ENCODE measurements at places on chromosomes 5 and 9.

DNA sequence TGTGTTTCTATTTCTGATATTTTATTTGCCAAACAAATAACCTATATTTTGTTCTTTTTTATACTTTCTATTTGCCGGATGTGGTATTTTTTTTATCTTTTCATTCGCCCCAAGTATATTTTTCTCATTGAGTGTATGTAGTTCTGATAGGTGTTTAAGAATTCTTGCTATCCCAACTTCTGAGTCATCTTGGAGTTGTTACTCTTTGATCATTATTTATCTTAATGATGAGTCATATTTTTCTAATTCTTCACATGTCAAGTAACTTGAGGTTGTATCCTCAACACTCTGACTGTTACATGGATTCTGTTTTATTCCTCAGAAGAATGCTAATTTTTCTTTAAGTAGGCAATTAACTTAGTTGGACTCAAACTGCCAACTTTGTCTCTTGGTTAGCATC is 498.1 kb downstream of the TLE1 start:
- DNase-seq: no peak

DNA sequence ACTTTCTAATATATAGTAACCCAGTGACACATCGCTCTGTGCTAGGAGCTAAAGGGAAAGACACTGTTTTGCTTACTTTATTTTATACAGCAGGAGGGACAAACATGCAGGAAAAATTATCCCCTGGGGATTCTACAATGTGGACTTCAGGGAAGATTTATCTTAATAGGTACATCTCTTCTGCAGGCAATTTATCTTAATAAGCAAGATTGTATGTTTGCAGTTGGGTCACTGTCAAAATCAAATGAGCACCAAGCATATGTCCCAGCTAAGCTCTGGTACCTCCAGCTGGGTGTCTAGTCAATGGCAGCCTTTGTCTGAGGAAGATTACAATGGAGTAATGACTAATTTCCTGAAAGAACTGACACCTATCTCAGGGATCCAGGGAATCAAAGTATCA is 309.9 kb upstream of the PANK3 start:
- DNase-seq: no peak

DNA sequence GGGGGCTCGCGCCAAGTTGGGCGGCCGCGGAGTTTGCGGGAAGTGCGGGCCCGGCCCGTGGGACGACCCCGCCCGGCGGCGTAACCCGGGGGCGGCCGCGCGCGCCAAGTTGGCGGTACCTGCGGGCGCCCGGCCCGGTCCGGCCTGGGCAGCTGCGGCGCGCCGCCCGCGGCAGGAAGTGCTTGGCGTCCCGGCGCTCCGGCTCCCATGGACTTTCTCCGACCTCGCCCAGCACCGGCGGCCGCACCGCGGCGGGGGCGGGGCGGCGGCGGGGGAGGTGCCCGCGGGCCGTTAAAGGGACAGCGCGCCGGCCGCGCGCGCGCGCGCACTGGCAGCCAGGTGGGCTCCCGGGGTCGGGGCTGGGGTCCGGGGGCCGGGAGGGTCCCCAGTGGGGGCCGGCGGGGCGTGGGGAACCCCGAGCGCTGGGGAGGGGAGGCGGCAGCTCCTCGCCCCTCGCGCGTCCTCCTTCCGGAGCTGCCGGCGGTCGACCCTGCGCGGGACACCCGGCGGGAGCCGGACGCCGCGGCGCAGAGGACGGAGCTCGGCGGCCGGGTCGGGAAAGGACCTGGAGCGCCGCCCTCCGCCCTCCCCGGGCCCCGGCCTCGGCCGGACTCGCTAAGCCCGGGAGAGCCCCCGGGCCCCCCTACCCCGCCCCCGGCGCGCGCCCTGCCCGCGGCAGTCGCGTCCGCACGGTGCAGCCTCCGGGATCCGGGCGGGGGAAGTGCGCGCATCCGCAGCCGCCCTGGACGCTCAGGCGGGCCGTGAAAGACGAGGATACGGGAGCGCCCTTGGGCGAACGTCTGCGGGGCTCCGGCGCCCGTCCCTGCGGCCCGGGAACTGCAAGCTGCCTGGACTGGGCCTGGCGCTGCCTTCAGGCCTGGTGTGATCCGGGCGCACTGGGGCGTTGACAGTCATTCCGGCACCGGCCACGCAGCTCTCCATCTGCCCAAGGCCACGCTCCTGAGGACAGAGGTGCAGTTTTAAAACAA is at the start of gene NACC2:
Gene NACC2, minus strand, starts transcription at position 220 of the 989 bp plus-strand sequence. CDS start 44,768 bp downstream, outside the sequence.
- DNase-seq: peak; percentile 44

GRCh38 chr5:9951865-9952516 is 297.7 kb downstream of the ATPSCKMT start:
- DNase-seq: no peak

- peak; percentile 30 for DNase-seq
Observed at GRCh38 chr5:138974227-138975063, 99.3 kb upstream of the LRRTM2 start.

- peak; percentile 68 for DNase-seq
Observed at GRCh38 chr5:10863763-10864383, 102.8 kb upstream of the DAP start.

GRCh38 chr5:136141561-136141960 is 8.9 kb downstream of the SMAD5 start:
- no peak for DNase-seq

GRCh38 chr9:97928986-97929604 is 6.8 kb upstream of the TRMO start:
- no peak for DNase-seq

DNA sequence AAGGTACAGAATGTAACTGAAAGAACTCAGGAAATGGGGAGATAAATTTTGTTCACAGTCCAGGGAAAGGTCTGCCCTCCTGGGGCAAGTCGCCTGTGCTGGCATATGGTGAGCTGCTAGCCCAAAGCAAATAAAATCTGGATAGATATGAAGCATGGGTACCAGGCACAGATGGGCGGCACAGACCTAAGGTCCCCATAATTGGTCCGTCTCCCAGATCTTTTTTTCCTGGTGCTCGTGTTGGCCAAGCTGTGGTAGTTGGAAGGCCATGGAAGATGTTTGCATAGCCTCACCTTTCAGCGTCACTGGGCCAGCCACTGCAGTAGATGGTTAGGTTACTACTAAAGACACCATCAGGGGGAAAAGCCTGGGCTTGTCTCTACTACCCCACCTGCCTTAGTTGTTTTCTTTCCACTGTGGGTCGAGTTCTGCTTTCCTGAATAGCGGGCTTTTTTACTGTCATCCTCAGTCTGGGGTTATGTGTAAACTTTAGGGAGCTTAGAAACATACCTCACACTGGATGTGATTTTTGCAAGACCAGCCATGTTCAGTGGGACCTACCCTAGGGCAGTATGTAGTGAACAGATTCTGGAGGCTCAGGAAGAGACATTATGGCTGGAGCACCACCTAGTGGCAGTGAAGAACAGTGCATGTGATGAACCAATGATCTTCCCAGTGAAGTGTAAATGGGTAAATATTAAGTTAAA is 24.2 kb upstream of the GLRX start:
- DNase-seq: peak; percentile 75

- peak; percentile 39 for DNase-seq
Observed at GRCh38 chr9:34675048-34675714, 12.7 kb upstream of the CCL27 start.

- DNase-seq: peak; percentile 16
Observed at GRCh38 chr9:103798620-103799019, 295.5 kb upstream of the SMC2 start.

DNA sequence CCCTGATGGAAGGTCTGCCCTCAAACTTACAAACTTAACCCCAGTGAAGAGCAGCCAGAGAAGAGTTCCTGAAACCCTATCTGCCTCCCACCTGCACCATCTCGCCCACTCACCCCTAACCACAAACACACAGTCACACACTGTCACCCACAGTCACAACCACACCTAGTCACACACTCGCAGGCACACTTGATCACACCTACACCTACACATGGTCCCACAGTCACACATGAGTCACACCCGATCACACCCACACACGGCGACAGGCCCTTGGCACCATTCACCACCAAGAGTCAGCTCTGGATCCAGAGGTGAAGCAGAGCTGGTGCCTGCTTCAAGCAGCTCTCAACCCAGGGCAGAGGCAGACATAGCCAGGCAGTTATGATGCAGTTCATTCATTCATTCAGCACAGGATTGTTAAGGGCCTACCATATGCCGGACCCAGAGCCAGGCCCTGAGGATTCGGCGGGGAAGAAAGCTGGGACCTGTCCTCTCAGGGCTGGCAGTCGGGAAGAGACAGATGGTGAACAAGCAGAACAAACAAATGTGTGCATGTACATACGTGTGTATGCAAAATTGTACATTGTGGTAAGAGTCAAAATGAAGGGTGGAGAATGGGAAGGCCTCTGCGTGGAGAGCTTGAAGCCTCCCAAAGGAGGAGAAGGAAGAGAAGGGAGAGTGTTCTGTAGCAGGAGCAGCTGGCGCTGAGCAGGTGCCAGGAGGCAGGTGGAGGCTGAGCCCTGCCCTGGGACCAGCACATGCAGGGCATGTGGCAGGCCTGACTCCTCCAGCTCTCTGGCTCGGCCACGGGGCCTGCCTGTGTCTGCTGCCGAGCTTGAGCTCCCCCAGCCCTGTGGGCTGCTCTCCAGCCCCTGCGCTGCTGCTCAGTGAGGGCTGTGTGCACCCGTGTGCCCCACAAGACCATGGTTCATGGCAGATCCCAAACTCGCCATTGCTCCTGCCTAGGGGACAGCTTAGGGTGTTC is 6.4 kb downstream of the TSPAN17 start:
- peak; percentile 47 for DNase-seq

DNA sequence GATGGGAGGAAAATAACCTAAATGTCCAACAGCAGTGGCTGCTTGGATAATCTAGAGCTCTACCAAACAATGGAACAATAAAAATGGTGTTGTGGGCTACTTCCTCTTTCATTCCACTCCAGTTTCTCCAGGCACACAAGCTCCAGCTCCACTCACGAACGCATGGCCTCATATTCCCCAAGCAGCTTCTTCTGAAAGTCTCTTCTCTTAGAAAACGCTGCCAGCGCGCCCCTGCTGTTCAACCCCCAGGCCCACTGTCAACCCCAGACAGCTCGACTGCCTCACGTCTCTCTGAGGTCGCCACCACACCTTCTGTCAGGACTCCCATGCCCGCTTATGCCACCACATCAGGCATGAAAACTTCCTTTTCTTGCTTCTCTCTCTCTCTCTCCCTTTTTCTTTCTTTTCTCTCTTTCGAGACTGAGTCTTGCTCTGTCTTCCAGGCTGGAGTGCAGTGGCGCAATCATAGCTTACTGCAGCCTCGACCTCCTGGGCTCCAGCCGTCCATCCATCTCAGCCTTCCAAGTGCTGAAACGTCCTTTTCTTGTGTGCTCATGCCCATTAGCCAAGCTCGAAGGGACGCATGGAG is 16.2 kb downstream of the OR2V2 start:
- DNase-seq: no peak

- DNase-seq: no peak
Observed at GRCh38 chr5:80072103-80073073, 37.2 kb downstream of the THBS4 start.

DNA sequence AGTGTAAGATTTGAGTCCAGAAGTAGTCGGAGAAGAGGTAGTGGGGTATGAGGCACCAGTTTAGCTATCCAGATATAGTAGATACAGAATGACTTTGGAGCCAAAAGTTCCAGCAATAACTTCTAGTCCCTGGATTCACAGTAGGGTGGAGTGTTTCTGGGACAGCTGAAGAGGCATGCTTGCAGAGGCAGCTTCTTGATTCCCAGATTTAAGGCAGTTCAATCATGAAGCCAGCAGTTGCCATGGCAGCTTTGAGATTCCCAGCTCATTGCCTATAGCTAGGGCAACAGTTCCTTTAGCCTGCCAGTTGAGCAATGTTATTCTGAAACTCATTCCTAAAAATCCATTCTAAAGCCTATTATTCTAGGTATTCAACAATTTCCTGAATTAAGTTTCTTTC is 79.2 kb downstream of the LIX1 start:
- DNase-seq: no peak

DNA sequence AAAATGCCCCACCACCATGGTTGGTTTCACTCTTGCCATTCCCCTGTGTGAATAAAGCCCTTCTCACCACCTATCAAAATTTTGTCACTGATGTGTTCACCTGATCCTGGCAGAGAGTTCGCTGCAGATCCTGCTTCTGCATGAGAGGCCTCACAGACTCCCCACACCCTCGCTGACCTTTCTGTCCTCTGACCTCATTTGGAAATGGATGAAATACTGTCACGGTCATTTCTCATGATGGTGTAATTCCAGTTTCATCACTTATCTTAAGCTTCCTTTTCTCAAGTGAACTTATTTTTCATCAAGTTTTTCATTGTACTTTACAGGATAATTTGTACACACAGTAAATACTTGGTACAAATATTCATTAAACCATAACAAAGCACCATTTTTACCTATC is 131.3 kb downstream of the FRMD3 start:
- DNase-seq: no peak
